ENCODE measurements at places on chromosomes 12 and 14.

GRCh38 chr14:20609215-20610001, 18.2 kb upstream of the RNASE12 start:
- DNase-seq = no peak

- DNase-seq = no peak
Measured at GRCh38 chr12:45089411-45090075, 38.6 kb upstream of the DBX2 start.

DNA sequence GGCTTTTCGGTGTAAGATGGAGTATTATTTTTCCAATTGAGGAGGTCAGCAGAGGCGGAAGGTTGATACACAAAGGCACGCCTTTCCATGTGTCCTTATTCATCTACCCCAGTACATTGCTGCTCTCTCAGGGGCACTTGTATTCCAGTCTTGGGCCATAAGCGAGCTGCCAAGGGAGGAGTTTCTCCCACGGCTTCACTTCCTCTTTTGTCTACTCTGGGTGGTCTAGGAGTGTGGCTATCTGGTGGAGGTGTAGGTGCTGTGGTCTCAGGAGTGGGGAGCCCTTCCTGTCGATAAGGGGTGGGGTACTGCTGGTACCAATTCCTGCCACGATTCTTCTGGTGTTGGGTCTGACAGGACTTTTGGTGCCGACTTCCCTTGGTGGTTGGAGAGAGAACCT, 73.4 kb downstream of the GAS2L3 start:
- DNase-seq = no peak

DNA sequence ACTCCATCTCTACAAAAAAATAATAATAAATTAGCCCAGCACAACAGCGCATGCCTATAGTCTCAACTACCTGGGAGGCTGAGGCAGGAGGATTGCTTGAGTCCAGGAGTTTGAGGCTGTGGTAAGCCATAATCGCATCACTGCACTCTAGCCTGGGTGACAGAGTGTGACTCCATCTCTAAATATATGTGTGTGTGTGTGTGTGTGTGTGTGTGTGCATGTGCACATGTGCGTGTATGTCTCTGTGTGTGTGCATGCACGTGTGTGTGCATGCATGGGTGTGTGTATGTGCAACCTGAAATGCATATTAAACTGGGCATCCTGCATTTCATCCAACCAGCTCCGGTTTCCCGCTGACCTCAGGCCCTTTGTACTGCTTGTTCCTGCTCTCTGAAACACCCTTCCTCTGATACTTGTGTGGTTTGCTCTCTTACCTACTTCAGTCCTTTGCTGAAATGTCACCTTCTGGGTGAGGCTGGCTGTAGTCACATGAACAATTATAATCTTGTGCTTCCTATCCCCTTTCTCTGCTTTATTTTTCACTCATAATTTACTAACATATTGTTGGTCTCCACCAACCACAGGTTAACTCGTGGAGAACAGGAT, 46.9 kb downstream of the PHLDA1 start:
- no peak for DNase-seq

DNA sequence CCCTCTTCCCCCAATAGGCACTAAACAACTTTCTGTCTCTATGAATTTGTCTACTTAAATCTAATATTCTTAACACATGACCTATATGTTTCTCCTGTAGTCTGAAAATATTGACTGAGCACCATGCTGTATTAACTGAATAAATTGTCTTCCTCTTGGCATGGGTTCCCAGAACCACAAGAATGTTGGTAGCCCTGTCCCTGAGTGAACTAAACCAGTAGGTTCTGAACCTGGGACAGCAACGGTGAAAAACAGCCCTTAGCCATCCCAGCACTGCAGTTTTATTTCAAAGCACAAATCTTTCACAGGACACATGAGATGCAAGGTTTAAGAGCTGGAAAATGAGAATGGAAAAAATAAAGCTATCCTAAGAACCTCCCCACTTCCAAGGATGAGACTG, 20.4 kb upstream of the HSP90B1 start:
- DNase-seq = no peak

DNA sequence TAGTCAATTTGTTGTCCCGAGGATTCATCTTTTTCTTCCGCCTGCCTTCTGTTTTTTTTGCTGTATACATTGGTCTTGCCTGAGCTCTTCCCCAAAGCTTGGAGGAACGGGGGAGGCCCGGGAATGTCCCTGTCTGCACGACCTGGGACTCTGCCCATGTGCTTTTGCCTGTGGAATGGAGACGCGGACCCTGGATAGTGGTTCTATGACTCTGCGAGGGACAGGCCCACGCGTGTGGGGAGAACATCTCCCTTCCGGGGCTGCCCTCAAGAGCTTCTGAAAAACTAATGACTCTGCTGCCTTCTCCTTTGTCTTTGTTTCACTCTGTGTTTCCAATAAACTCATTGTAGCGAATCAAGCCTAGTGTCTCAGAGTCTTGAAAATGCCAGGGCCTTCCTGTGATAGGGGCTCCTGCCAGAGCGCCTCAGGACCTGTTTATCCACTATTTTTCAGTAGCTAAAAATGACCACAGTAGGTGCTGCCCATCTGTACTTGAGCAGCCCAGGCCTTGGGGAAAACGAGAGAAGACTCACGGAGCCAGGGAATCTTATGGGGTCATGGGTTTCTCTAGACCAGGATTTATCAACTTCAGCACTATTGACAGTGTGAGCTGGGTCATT, 12.3 kb downstream of the KRT83 start:
- no peak for DNase-seq

- DNase-seq = no peak
Measured at GRCh38 chr12:58539295-58539694, 381.0 kb downstream of the LRIG3 start.

DNA sequence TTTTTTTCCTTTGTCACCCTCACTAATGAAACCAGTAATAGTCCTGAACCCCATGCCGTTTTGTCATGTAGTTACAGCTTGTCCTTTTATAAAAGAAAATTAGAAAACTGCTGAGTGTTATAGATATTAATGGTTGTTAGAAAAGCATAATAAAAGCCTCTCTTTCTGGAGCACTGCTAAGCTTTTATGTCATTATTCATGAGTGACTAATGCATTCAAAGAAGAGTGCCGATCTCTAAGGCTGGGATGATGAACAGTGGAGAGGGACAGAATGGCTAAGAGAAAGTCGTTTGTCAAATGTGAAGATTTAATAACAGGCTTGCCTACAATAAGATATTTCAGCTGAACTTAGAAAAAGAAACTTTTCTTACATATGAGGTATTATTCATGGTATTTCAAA, 121.6 kb downstream of the MGAT4C start:
- no peak for DNase-seq

GRCh38 chr14:69880044-69880487, 850 bp downstream of the SMOC1 start:
- DNase-seq = no peak

DNA sequence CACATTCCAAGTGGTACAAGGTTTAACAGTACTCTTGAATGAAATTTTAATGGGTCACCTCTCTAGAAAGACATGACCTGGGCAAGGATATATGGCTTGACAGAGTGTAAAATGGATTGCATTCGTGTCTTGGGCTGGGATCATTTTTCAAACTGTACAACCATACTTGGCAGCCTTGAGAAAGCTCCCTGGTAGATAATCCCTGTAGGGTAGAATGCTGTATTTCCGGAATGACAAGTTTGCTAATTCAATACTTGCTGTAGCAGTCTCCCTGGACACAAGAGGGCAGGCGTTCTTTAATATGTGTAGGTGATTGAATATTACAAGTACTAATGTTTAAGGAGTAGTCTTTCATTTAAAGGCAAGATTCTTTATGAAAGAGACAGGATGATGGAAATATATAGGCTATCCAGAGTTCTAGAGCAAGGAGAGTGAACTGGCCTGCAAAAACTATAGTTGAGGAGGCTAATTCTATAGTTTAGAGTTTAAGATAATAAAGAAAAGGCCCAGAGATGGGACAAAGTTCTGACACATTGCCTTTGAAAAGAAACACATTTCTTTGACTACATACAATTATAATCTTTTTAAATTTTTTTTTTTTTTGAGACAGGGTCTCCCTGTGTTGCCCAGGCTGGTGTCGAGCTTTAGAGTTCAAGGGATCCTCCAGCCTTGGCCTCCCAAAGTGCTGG, 53.4 kb downstream of the PLBD1 start:
- DNase-seq = no peak

DNA sequence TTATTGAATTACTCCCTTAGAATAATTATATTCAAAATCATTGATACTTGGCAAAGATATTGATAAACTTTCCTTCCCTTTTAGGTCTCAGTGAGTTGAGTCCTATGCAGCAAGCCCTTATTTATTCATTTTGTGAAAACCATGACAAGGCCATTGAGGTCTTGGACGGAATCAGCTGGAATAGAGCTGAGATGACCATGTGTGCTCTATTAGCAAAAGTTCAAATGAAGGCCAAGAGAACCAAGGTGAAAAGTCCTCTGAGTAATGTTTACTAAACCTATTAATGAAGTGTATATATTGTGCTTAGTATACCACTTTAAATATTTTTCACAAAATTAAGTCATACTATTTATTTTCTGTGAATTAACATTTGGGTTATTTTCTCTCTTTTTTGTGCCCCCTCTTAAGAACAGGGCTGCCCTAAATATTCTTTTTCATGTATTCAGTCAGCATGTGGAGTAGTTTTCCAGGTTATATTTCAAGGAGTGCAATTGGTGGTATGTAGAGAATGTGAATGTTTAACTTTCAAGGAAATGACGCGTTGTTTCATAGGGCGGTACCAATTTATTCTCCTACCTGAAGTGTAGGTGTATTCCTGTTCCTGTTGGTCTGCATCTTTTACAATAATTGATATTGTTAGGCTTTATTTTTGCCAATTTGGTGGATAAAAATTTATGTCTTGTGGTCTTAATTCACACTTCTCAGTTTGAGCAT, 201.4 kb downstream of the TTC6 start:
- no peak for DNase-seq

DNA sequence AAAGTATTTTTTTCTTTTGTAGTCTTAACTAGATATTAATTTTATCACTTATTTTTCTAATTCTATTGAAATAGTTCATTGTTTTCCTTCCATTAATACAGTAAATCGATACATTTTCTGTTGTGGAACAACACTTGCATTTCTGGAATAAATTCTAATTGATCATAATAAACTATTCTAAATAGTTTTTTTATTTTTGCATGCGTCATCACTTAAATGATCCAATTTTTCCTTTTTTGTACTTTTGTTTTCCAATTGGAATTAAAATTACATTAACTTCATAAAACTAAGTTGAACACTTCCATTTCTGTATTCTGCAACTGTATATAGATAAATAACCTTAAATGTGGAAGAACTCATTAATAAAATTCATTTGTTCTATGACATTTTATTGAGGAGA, 202.5 kb downstream of the KCNC2 start:
- DNase-seq = no peak

GRCh38 chr14:90491221-90491885, 94.5 kb downstream of the CALM1 start:
- no peak for DNase-seq

- DNase-seq = no peak
Measured at GRCh38 chr12:131494741-131495524, 216.0 kb upstream of the SFSWAP start.

DNA sequence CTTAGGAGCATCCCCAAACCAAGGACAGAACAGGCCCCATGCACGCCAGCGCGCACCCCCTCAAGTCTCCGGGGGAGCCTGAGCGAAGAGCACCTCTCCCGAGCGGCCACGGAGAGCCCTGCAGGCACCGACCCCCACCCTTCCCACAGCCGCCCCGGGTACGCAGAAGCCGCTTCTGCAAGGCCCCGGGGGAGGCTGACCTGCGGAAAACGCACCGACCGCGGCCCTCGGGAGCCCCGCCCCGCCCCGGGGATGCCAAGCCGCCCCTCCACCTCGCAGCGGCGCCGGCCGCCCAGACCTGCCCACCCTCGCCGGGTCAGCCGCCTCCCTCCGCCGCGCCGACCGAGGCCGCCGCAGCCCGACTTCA, 385 bp downstream of the CAPRIN2 start:
- DNase-seq = no peak

DNA sequence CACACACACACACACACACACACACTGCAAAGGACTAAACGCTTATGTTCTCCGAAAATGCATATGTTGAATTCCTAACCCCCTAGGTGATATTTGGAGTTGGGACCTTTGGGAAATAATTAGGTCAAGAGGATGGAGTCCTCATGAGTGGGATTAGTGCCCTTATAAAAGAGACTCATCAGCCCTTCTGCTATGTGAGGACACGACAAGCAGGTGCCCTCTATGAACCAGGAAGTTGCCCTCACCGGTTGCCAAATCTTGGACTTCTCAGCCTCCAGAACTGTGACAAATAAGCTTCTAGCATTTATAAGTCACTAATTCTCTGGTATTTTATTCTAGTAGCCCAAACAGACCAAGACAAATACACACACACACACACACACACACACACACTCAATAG, 20.7 kb upstream of the TCP11L2 start:
- no peak for DNase-seq

GRCh38 chr12:80909370-80909769, 28.4 kb downstream of the LIN7A start:
- no peak for DNase-seq

- DNase-seq = no peak
Measured at GRCh38 chr12:66164349-66164821, 5.4 kb downstream of the TMBIM4 start.

DNA sequence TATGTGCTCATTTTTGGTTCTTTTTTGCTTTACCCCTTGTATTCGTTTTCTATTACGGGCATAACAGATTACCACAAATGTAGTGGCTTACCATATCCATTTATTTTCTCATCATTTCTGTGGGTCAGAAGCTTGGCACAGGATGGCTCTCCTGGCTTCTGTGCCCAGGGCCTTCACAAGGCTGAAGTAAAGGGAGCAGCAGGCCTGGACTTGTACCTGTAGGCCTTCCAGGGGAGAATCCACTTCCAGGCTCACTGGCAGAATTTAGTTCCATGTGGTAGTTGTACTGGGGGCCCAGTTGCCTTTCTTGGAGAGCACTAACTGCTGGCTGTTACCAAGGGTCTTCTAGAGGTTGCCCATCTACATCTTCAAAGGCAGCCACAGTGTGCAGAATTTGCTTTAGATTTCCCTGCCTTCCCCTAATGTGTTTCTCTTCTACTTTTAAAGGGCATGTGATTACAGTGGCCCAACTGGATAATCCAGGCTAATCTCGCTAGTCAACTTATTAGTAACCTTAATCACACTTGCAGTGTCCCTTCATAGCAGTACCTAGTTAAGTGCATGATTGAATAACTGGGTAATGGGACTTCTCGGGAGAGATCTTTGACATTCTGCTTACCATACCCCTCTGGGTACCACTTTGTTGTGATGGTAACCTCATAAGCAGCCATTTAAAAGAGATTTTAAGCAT, 67.0 kb downstream of the CRADD start:
- no peak for DNase-seq
